ENCODE measurements at places on chromosomes 11 and 22. TPM values are rescaled to one million over a fixed set of nuclear protein-coding genes. Genes with fewer than 3 reads are reported as not detected.

DNA sequence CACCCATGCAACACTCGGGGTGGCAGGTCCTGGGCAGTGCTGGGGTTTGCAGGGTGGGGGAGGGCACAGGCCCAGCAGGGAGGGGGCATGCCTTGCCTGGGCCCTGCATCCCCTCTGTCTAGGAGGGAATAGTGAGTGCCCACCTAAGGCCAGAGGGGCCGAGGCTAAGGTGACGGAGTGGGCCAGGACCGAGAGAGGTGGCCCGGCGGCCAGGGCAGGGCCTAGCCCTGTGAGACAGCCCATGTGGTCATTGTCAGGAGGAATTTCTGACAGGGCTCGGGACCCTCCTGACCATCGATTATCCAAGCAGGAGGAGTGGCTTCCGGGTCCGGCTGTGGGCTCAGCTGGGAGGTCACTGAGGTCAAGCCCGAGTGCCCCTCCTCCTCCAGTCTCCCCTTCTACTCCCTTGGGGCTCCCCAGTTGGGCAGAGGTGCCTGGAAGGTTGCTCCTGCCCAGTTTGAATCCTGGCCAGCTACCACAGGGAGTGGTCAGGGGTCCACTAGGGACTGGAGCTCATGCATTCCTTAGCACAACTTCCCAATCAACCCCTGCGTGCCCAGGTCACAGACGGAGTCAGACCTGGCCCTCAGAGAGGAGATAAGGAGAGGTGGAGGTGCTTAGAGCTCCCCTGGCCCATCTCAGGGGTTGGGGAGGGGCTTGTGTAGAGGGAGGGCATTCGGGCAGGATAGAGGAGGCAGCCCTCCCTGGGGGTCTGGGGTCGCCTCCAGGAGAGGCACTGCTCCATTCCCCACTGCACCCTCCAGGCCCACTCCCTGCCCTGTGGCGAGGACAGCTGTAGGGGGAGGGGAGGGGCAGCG lies 14.7 kb downstream of the GP1BB start:
- no peak for DNase-seq

GRCh38 chr22:19352766-19353165 lies 61.2 kb upstream of the CLTCL1 start:
- no peak for DNase-seq

- no peak for DNase-seq
These were observed 1.7 kb downstream of the ANKRD13D start for GRCh38 chr11:67290801-67291200.

FADS3 gene
- polyA plus RNA-seq: 21.9 TPM

AIFM3 gene
- polyA plus RNA-seq: 1.2 TPM

MS4A3 gene
- 1.3 TPM for polyA plus RNA-seq

SLC22A6 gene
- polyA plus RNA-seq: 13.6 TPM

XKR3 gene
- polyA plus RNA-seq: not detected
